ENCODE measurements at places on chromosomes 12 and 14.
A peak's percentile ranks its signal among the peaks of the same experiment; 100 is the strongest.

- no peak for DNase-seq
Observed at GRCh38 chr12:47995981-47996401, 8.3 kb downstream of the COL2A1 start.

GRCh38 chr12:74626397-74626796, 88.8 kb downstream of the ATXN7L3B start:
- DNase-seq, result no peak

DNA sequence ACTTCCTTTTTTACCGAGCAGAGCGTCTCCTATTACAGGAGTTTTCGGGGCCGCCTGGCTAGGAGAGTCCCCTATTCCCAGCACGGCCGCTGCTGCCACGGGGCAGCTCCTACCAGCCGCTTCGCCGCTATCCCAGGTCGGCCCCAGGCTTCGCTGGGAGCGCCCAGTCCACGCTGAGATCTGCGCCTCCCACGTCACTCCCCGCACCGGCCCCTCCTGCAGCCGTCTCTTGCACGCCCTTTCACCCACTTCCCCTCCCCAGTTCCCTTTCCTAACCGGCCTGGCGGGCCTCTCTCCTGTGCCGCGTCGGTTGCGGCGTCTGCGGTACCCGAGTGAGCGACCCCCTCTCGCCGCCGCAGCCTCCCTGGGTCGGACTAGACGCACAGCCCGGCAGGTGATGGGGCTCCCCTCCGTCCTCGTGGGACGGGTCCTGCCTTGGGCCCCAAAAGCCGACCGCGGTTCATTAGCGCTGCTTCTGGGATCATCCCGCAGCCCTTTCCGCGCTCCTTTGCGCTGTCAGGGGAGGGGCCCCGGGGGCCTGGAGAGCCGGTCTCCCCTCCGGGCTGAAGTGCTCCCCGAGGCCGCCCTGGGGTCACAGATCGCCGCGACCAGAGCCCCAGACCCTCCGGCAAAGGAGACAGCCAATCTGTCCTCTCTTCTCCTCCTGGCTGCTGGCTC, 1318.4 kb downstream of the TMEM121 start:
- DNase-seq, result peak; percentile 34

DNA sequence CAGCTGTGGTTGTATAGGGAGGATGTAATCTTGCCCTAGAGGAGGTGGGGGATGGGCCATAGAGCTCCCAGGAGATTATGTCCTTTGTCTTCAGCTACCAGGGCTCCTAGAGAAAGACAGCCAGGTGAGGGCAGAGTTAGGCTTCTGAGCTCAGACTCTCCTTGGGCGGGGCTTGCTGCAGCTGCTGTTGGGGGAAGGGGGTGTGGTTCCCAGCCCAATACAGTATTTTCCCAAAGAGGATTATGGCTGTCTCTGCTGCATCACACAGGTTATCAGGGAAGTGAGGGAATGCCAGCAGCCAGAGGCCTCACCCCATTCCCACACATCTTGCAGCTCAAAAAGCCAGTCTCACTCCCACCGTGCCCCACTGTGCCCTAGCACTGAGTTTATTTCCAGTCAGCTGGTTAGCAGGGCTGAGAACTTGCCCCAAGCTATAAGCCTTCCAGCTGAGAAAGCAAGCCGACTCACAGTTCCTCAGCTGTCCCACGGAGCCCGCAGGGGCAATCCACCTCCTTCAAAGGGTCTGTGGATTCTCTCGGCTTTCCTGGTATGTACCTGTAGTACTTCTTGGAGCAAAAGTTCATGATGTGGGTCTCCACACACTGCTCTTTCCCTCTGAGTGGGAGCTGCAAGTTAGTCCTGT, 217.3 kb upstream of the CPNE8 start:
- no peak for DNase-seq

GRCh38 chr14:89848165-89848564, 106.4 kb downstream of the EFCAB11 start:
- DNase-seq, result no peak

DNA sequence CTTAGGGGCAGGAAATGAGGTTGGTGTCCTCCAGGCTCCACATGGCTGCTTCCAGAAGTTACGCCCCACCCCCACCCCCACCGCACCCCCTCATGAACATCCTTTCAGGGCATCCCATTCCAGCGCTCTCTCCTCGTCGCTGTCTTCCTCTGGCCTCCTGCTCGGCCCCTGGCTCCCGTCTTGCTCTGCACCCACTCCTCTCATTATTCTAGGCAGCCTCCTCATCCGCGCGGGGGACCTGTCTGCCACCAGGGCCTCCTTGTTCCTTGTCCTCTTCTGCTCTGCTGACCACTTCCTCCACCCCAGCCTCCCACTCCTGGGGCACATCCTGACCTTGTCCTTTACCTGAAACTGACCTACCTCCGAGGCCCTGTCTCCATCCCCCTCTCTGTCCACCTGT, 29.8 kb upstream of the PLEKHG6 start:
- DNase-seq, result no peak

- DNase-seq, result peak; percentile 12
Observed at GRCh38 chr12:124392271-124392666, 97.4 kb downstream of the RFLNA start.

DNA sequence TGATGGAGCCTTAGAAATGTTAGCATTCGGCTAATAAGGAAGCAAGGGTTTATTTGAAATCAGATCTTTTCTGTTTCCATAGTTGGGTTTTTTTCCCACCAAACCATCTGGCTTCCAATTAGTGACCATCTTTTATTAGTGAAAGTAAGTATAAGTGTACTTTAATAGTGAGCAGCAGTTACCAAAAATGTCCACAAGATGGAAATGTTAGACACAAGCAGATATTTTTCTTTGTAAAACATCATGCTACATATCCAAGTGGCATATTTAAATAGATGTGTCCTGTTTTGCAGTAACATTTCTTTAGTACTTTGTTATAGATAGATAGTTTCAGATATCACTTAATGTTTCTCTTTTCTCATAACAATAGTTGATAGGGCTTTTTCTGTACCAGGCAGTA, 28.8 kb downstream of the YEATS4 start:
- DNase-seq, result no peak

DNA sequence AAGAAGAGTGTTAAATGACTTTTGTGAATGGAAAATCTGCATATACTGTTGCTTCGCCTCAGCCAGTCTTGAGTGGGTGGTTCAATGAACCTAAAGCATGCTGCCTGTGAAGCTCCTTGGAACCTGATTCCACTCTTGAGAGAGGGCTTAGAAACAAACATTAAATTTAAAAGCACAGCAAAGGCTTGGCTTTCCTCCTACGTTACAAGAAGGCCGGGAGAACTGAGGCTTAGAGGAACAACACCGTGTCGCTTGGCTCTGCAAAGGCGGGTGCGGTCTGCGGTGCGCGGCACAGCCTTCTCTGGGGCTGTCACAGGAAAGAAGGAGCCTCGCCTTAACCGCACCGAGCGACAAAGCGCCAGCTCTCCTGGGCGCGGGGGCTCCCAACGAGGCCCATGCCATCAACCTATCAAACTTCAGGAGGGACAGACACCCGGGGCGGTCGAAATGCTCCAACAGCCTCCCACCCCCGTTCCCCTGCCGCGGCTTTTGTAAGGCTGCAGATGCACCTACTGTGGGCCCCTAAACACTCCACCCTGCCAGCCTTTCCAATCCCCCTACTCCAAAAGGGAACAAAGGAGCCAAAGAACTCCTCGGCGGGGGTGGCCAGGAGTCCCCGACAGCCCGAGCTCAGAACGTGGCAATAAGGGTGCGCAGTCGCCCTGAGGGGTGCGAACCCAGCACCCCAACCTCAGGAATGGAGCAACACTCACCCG, 729 bp downstream of the OSBPL8 start:
- DNase-seq, result peak; percentile 77

DNA sequence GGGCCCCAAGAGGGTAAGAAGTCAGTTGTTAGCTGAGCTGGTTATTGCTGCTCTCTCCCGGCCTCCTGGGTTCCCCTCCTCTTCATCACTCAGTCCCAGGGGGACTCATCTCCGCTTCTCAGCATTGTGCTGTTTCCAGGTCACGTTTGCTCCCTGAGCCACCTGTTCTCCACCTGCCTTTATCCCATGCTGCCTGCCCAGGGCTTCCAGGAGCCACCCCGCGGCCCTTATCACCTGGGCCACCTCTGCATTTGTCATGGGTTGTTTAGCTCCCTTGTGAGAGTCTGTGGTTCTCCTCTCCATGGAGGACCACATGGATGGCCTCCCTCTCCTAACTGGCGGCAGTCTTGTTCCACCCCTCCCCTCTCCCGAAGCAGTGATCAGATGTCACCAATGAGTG, 36.0 kb downstream of the SYNDIG1L start:
- DNase-seq, result no peak

DNA sequence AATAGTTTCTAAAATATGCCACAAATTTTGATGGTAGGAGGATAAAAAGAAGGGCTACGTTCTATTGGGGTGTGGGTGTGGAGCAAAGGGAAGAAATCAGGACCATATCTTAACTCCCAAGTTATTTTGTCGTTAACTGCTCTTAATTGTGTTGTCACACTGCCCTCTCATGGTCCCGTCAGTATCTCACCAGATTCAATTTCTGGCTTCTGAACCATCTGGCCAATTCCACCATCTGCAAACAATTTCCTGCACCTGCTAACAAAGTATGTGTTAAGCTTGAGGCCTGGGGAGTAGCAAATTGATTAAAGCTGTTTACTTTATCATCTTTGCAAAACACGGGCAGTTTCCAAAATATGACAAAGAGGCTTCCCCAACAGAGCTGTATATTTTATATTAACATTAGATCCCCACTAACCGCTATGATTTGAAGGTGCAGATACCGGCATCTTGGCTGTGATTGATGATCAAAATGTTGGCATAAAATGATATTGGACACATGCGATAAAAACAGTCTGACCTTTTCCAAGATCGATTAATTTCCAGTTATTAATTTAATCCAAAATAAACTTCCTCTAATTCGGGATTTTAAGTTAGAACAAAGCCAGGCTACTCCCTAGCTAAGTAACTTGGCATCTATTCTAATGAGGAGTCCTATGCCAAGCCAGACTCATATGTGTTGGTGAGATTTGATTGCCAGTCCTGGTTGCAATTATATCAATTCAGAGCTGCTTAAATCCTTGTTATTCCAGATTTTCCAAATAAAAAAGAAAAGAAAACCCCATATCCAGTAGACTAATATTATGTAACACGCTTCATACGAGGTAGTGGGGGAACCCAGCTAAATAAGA, 6.9 kb upstream of the DNM1L start:
- DNase-seq, result no peak

DNA sequence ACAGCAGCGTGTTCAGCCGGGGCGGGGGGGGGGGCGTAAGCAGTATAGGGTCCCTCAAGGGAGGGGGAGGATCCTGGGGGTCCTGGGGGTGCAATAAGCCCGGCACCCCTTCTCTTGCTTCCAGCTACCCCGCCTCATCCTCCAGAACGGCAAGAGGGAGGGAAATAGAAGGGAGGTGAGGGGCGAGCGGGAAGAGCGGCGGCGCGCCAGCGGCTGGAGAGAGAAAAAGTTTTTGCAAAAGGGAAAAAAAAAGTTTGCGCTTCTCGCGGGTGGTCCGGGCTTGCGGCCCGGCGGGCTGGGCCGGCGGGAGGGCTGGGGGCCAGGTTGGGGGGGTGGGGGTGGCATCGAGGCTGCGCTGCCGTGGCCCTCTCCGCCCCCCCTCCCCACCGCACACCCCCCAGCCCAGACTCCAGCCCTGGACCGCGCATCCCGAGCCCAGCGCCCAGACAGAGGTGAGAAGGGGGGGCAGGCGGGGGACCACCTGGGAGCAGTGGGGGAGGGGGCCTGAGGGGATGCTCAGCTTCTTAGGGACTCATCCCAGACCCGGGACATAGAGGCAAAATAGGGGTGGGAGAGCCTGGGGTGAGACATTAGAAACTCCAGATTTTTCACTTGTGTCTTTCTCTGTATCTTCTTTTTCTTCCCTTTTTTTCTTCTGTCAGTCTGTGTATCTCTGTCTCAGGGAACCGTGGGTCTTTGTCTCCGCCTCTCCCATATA, at the start of gene GLI1:
TSS of gene GLI1 (plus strand) at position 36 of the 718 bp plus-strand sequence. CDS start 3,907 bp downstream, outside the sequence.
- DNase-seq, result no peak

- no peak for DNase-seq
Observed at GRCh38 chr14:22383515-22384166, 205.4 kb downstream of the DAD1 start.
